ENCODE measurements at places on chromosomes 12 and 14. TPM values are rescaled to one million over a fixed set of nuclear protein-coding genes. Genes with fewer than 3 reads are reported as not detected.

GRCh38 chr14:53350866-53351265 is 197.7 kb upstream of the DDHD1 start:
- DNase-seq, result no peak

GRCh38 chr12:46483572-46484395 is 111.2 kb upstream of the SLC38A2 start:
- peak; percentile 73 for DNase-seq

GRCh38 chr14:104427131-104427851 is 152.3 kb upstream of the C14orf180 start:
- DNase-seq, result no peak

DNA sequence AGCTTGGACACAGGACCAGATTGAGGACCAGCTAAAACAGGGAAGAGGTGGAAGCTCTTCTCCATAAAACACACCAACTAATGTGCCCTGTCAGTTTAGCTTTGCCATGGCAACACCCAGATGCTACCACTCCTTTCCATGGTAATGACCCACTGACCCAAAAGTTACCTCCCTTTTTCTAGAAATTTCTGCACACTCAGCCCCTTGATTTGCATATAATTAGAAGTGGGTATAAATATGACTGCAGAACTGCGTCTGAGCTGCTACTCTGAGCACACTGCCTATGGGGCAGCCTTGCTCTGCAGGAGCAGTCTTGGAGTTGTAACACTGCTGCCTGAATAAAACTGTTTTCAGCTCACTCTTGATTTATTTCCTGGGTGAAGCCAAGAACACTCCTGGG is 3.2 kb upstream of the TDG start:
- no peak for DNase-seq

DNA sequence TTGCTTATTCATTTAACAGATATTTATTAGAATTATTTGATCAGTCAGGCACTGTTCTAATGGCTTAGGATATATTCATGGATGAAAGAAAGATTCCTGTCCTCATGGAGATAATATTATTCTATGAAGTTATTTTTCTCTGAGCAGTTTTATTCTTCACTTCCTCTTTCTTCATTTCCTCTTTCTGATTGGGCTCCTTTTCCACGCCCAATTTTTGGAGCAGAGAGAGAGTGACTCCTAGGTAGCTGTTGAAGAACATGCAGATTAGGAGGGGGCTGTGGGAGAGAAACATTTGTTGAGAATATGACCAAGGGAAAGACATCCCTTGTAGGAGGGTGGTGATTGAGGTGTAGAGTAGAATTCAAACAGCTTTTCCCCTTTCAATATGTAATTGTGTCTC is 6.0 kb upstream of the YARS2 start:
- no peak for DNase-seq

DNA sequence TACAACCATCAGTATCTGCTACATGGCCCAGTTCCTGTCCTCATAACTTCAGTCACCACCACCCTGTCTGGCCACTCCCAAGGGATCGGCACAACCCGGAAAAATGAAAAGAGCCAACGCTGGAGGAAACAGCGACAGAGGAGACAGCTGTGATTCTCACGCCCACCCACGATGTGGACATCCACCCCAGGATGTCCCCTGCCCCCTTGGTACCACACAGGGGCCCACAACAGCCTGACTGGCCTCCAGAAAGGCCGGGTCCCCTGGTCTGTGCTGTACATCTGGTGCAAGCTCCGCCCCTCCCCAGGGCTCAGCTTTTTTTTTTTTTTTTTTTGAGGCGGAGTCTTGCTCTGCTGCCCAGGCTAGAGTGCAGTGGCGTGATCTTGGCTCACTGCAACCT is 12.5 kb downstream of the RPS6KL1 start:
- DNase-seq, result no peak

DNA sequence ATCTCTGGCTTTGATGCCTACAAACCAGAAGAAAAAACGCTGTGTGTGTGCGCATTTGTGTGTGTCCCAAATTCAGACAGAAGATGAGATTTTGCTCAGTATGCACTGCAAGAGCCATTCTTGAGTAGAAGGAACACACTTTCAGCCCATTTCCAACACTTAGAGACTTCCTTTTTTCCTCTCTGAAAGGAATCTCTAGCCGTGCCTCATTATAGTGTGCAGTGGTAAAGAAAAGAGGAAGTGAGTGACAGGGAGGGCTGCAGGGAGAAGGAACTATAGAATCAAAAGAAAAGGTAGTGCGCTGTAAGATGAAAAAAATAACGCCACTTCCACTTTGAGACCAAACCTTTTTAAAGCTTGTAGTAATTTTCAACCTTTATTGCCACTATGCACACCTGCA is 1400.9 kb upstream of the FLRT2 start:
- no peak for DNase-seq

DNA sequence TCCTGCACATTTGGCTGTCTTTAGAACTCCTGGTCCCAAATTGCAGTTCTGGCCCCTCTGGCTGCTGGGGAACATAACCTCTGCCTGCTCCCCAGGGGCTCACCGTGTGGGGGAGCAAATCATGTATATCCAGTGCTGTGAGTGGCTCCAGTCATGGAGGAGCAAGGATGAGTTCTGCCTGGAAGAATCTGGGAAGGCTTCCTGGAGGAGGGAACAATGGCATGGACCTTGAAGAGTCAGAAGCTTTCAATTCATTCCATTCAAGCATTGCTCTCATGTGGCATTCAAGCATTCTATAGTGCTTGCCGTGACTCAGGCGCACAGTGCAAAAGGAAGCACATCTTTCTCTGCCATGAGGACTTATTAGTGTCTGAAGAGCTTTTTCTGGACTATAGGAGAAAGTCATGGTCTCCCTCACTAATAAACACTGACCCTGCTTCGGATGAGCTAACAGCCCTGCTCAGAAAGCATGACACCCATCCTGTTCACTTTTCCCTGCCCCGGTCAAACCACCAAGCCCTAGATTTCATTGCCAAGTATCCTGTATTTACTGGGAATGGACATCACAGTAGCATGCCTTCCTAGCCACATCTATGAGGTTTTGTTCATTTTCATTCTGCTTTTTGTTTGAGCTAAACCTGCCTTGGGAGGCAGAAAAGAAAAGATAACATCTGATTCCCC is 3.5 kb downstream of the IFI27 start:
- no peak for DNase-seq

PPP4R4 gene
- total RNA-seq, result 0.66 TPM

AQP2 gene
- total RNA-seq, result not detected

GPR84 gene
- total RNA-seq, result 0.17 TPM
